GM23248 (cell line): ENCODE measurements at places on chromosomes 16 and 17.

DNA sequence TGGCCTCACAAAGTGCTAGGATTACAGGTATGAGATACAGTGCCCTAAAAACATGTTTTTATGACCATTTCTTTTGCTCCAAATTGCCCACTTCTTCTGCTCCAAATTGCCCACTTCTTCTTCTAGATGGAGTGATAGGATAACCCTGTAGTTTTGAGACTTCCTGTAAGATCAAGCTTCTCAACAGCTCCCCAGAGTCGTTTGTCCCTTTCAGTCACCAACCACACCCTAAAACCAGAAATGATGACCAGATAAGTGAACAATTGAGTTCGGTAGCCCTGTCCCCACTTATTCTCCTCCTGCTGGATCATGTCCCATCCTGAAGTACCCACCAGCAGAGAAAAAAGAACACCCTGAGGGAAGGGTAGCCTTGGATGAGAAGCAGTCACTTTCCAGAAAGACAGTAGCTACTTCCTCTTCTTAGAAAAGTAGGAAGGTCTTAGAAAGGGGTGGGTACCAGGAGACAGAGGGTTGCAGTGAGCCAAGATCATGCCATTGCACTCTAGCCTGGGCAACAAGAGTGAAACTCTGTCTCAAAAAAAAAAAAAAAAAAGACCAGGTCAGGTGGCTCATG lies 2.5 kb downstream of the ODAD4 start:
- no peak for DNase-seq

- DNase-seq, result no peak
These were observed 72.8 kb upstream of the ATF7IP2 start for GRCh38 chr16:10312784-10313724.

- peak; percentile 97 for DNase-seq
These were observed at the start of gene MT1E for GRCh38 chr16:56625140-56625942. Gene MT1E (plus strand): TSS chr16:56625781. CDS start chr16:56625852, 71 bp downstream.

DNA sequence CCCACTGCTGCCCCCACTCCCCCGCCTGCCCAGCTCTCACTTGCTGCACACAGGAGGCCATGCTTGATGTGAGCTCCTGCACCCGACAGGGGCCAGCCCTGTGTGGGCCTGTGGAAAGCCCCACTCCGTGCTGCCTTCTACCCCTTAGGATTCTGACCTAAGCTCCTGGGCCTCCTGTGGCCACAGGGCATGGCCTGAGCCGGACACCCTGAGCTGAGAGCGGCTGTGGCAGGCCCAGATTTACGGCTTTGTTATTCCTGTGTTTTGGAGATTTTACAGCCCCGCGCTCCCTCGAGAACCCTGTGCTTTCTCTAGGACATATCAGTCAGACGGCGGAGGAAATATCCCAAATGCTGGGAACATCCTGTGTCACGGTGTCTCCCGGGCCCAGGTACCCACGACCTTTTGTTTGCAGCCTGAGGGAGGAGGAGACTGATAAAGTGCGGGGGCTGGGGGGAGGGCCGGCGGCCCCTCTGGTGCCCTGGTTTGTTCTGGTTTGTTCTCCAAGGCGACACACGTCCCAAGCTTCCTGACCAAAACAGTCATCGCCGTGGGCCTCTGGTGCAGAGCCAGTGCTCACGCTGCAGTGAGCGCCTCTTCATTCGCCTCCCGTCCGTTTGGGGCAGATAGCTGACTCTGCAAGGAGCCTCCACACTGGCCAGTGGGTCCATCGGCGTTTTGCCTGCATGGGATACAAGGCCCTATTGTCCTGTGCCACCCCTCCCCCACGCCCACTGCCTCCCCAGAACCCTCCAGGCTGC lies 363.4 kb downstream of the C16orf95 start:
- no peak for DNase-seq

DNA sequence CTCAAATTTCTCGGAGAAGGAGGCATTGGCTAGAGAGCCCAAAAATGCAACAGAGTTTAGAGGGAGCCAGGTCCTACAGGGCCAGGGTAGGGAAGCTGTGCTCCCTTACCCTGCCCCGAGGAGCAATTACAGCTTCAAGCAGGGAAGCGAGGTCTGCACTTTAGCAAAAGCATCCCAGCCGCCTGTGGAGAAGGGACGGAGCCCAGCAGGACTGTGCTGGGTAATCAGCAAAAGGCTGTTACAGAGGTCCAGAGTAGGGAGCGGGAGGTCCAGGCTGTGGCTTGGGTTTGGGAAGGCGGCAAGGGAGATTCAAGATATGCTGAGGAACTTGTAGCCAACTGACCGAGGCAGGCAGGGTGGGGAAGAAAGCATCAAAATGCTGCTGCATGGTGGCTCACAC lies 162.6 kb downstream of the TMEM132E start:
- DNase-seq, result no peak

GRCh38 chr17:56009795-56010651 lies 143.3 kb upstream of the ANKFN1 start:
- DNase-seq, result no peak

DNA sequence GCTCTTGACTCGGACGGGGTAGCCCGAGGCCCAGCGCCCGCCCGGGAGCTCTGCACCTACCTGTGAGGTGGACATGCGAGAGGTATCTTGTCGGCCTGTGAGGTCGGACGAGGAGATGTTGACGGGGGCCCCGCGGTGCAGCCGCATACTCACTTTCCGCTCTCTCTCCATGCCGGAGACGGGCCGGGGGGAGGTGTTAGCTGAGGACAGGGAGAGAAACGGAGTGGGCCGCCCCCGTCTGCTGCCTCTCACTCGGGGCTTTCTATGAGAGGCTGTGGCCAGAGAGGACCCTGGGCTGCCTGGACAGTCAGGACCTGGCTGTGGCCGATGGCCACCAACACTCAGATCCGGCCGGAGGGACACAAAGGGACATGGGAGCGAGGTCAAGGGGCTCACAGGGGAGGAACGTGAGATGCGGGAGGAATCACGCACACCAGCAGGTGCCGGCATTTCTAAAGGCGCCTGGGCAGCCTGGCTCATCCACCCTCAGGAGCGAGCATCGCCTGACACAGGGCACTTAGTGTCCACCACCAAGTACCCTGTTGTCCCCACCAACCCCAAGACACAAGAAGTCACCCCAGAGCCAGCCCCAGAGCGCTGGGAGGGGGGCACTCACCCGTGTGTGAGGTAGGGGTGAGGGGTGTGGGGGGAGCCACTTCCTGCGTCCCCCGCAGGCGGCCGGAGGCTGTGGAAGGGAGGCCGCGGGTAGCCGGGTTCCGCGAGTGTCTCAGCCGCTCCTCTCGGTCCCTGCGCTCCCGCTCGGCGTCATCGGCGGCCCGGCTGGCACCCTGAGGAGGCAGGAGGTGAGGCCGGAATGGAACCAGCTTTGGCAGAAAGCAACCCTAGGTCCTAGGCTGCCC lies 20.2 kb downstream of the SLC16A3 start:
- no peak for DNase-seq

DNA sequence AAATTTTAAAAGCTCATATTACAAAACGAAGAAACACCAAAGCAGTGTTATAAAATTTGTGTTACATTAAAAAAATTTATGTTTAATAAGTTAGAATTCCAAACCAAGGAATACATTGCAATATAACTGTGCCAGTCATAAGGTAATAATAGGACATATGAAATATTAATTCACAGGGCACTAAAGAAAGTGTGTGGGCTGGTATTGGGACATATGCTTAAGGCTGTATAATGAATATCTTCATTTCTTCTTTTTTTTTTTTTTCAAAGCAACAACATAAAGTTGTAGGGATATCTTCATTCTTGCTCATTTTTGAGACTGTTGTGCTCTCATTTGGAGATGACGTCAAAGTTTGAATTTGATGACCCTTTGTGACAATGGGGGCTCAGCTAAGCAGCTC lies 17.5 kb upstream of the FBXO47 start:
- DNase-seq, result no peak

DNA sequence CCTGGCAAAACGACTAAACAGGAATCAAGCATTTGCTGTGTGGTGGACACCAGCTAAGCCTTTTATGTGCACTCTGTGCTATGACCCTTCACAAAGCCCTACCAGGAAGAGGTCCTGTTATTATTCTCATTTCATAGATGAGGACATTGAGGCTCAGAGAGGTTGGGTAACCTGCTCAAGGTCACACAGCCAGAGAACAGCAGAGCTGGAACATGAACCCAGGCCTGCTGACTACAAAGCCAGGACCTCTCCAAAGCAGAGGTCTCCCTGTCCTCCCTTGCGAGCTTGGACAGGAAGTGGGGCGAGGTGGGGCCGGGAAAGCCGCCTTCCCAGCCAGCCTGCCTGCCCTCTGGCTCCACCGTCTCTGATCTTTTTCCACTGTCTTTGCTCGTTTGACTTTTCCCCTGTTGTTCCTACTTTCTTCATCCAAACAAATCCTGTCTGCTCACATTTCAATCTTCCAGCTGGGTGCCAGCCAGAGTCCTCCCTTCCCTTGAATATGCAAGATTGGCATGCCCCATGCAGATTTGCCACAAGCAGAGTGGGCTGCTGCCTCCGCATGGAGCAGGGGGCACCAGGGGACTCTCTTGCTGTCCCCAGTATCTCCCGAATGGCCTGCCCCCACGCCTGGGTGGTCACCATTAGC lies 23.7 kb upstream of the RPTOR start:
- DNase-seq, result no peak
